ENCODE measurements at places on chromosomes 3 and 15. TPM values are rescaled to one million over a fixed set of nuclear protein-coding genes. Genes with fewer than 3 reads are reported as not detected.

GRCh38 chr15:40325188-40325587 is 1.7 kb downstream of the INAFM2 start:
- no peak for DNase-seq

DNA sequence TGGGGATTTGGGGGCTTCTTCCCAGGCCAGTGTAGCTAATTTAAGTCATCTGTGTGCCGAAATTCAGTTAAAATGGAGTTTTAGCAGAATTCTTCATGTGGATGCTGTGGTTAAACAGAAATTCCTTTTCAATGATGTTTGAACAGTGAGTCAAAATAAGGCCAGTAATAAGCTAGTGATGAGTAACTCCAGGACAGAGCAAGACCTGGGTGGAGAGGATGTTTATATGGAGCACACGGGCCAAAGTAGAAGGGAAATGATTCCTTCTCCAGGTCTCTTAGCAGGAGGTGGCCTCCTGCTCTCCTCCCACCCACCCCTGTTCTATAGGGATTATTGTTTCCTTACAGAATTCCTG is 31.9 kb upstream of the UACA start:
- DNase-seq: no peak

- no peak for DNase-seq
Measured at GRCh38 chr15:52423852-52424251, 104.8 kb downstream of the MYO5A start.

- DNase-seq: no peak
Measured at GRCh38 chr3:13539292-13539638, 9.7 kb upstream of the FBLN2 start.

GRCh38 chr15:90986790-90987507 is 7.4 kb downstream of the PRC1 start:
- no peak for DNase-seq

- no peak for DNase-seq
Measured at GRCh38 chr3:140731440-140732119, 53.7 kb downstream of the TRIM42 start.

DNA sequence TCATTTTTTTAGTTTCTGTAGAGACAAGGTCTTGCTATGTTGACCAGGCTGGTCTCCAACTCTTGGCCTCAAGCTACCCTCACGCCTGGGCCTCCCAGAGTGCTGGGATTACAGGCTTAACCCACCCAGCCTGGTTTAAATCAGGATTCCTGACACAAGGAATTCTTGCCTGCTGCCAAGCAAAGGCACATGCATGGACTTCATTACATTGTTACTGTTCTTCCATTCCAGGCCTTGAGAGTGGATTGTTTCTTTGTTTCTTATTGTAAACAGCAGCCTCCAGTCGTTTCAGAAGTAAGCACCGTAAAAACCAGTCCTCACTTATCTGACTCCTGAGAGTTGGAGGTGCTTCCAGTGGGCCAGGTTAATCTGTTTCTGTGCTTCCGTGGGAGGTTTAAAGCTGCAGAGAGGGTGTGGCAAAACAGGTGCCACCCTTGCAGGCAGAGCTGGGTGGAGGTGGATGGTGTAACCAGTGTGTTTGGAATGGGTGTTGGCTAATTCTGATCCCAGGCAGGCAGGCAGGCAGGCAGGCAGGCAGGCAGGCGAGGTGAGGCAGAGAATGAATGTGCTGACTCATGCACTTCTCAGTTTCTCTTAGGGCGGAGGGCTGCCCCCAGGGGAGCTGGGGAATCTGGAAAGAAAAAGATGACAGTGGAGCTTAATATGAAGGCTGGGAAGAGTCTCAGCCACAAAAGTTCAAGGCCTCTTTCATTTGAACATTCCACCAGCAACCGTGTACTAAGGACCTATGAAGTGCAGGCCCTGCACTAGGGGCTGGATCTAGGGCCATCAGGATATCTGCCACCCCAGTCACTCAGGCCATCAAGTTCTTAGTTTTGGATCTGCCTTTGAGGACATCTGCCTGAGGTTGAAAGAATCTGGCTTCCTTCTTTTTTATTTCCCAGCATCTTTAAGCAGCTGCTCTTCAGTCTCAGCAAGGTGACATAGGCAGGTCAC is 37.0 kb upstream of the CDCP1 start:
- peak; percentile 40 for DNase-seq

DNA sequence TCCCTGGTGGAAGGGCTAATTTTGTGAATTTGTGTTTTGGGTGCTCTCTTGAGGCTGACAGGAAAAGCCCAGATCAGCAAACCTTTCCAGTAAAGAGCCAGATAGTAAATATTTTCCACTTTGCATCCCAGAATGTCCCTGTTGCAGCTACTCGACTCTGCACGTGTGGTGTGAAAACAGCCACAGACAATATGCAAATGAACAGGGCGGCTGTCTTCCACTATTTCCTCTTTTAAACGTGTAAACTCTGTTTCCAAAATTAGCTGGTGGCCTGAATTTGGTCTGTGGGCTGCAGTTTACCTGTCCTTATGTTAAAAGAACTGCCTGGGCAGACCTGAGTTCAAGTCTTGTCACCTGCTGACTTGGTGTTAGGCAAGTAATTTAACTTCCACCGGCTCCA is 202.7 kb downstream of the EDEM1 start:
- DNase-seq: no peak

GRCh38 chr3:140347151-140347550 is 330.7 kb upstream of the TRIM42 start:
- DNase-seq: no peak

DNA sequence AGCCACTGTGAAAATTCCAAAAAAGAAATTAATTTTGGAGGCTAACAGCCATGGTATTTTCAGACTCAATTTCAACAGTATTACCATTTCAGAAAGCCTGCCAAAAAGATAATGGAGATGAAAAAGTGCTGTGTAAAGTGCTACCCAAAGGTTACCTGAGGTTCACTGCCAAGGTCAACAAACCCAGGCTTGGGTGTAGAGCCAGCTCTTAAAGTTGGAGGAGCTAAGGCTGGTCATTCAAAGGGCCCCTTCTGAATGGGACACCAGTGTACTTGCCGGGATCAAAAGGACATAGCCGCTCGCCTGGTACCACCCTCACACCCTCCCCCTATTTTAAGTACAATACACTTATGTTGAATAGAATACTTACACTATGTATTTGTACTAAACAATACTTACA is 64.5 kb downstream of the ETV5 start:
- no peak for DNase-seq

- no peak for DNase-seq
Measured at GRCh38 chr15:65366122-65366892, 11.5 kb downstream of the IGDCC3 start.

- DNase-seq: no peak
Measured at GRCh38 chr3:43874731-43875130, 184.0 kb downstream of the ABHD5 start.

DNA sequence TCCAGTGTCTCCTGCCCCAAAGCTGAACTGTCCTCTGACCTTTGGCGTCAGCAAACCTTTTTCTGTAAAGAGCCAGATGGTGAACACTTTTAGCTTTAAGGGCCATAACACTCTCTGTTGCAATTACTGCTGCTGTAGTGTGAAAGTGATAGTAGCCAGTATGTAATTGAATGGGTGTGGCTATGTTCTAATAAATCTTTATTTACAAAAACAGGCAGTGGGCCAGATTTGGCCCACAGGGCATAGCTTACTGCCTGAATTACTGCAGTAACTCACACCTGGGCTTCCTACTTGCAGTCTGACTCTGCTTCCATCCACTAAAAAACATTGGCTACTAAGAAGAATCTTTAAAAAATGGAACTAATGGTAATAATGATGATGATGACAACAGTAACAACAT is 68.0 kb upstream of the SLC6A11 start:
- DNase-seq: no peak

- peak; percentile 69 for DNase-seq
Measured at GRCh38 chr3:48656061-48656840, 6.4 kb downstream of the CELSR3 start.

DNA sequence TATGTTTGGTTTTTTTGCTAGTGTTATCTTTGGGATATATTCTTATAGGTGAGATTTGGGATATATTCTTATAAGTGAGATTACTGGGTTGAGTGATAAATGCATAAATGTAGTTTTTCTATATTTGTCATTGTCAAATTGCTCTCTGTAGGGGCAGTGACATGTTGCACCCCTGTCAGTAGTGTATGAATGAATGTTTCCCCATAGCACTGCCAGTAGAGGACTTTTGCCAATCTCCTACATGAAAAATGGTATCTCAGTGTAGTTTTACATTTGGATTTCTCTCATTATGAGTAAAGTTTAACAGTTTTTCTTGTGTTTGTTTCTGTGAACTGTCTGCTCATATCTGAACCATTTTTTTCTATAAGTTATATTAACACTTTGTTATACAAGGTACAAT is 13.6 kb downstream of the U2SURP start:
- no peak for DNase-seq

DNA sequence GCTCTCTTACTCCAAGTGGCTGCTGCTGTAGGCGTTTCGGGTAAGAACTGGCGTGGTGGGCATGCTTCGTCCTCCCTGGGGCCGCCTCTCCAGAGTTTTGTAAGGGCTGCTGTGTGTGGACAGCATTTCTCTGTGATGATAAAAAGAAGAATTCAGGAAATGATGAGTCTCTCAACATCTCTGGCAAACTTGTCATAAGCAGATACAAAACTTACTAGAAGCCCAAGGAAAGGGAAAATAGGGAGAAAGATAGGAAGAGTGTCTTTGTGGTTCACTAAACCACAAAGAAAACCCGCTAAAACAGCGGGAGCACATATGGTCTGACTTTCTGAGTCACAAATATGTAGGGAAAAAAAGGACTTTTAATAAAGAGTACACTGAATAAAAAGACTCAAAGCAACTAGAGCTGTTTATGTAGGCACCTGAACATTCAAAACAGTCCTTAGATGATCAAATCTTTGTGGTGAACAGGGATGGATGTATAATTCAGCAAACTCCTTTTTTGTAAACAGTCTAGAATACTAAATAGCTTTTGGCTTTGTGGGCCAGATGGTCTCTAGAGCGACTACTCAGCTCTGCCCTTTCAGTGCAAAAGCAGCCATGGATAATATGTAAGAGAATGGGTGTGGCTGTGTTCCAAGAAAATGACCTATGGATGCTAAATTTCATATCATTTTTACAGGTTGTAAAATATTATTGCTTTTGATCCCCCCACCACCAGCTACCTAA is 60.4 kb upstream of the LMOD3 start:
- no peak for DNase-seq

GRCh38 chr15:74517096-74517495 is 23.9 kb upstream of the ARID3B start:
- DNase-seq: no peak

DNA sequence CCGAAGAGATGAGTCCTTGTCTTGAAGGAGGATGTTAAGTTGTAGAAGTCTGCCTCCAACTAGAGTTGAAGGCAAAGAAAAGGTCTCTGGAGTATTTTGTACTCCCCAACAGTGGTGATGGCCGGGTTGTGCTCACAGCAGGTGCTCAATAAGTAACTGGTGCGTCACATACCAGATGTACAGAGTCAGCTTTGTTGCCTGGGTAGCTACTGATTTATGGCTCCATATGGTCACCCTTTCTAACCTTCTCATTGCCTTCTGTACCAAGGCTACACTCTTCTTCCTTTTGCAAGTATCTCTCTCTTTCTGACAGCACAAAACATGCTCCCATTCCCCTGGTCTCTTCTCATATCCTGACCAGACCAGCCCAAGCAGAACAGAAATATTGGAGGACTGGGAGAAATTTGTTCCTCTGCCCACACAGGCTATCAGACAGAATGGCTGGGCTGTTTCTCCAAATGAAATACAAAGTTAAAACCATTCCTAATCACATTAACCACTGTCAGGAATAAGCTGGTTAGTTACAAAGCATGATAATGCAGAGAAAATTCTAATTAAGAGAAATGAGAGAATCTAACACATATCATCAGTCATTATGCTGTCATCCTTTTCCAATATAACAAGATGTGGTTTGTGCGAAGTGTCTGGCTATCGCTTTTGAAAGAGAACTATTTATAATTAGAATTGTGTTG is 150.1 kb upstream of the LRRN1 start:
- DNase-seq: no peak

DNA sequence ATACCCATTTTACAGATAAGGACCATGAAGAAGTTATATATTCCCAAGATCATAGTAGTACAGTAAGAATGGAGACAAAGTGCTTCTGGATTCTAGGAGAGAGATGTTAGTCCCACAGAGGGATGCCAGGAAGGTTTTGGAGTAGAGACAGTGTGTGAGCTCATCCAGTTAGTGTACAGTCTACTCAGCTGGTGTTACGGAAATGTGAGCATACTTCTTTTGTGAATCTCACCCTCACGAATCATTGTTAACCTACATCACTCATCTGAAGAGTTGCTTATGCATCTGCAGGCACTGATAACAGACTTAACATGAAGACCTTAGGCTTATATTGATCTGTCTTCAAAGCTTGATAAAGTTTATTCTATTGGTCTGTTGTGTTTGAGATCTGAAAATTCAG is 106.6 kb upstream of the PTPRG start:
- no peak for DNase-seq

Gene CSPG4
- total RNA-seq: 2.4 TPM

Gene COL6A5
- total RNA-seq: 0.11 TPM

Gene MSL2
- total RNA-seq: 26.4 TPM

Gene ST3GAL6
- 29.9 TPM for total RNA-seq

Gene ADAMTS7
- total RNA-seq: 11.6 TPM

Gene MKRN2OS
- total RNA-seq: not detected

Gene EPHB1
- total RNA-seq: 1.2 TPM

Gene C15orf62
- not detected for total RNA-seq

Gene COLQ
- total RNA-seq: 2.0 TPM

Gene SLC6A20
- not detected for total RNA-seq

Data from adrenal gland (tissue), 19 donors.